Caki2 (cell line): ENCODE measurements at places on chromosomes 7 and 10. TPM values are rescaled to one million over a fixed set of nuclear protein-coding genes. Genes with fewer than 3 reads are reported as not detected.

Gene CRTAC1
- total RNA-seq, result not detected in 2 replicates

Gene COL26A1
- 1.1 and 1.7 TPM in 2 replicates for total RNA-seq

Gene SPDYE16
- total RNA-seq, result 2.2 TPM in 1 of 2 replicates, not detected in the other

Gene BLNK
- total RNA-seq, result not detected in 2 replicates

Gene FZD1
- total RNA-seq, result 5.2 and 5.6 TPM in 2 replicates

Gene MMP21
- total RNA-seq, result not detected in 2 replicates

Gene GRM8
- total RNA-seq, result not detected in 2 replicates

Gene GSAP
- 4.7 and 11.7 TPM in 2 replicates for total RNA-seq

Gene SPDYE9
- total RNA-seq, result not detected in 2 replicates

Gene LEP
- total RNA-seq, result not detected in 2 replicates

Gene INPP5A
- total RNA-seq, result 21.2 and 47.5 TPM in 2 replicates

Gene VWDE
- 3.8 and 4.1 TPM in 2 replicates for total RNA-seq

Gene OR6B1
- not detected in 2 replicates for total RNA-seq

Gene FBXW4
- 55.7 and 72.0 TPM in 2 replicates for total RNA-seq

Gene EPDR1
- 250 and 305 TPM in 2 replicates for total RNA-seq

Gene SPAM1
- total RNA-seq, result not detected in 2 replicates

Gene PTF1A
- not detected in 2 replicates for total RNA-seq

Gene HACD1
- 87.0 and 91.9 TPM in 2 replicates for total RNA-seq

Gene PALS2
- 58.6 and 60.2 TPM in 2 replicates for total RNA-seq

Gene NXPH1
- 0.14 TPM in 1 of 2 replicates, not detected in the other for total RNA-seq

Gene TRPV5
- total RNA-seq, result not detected in 2 replicates

Gene BCL7B
- 53.8 and 61.7 TPM in 2 replicates for total RNA-seq
